ENCODE measurements at places on chromosomes 2 and 18. TPM values are rescaled to one million over a fixed set of nuclear protein-coding genes. Genes with fewer than 3 reads are reported as not detected.

DNA sequence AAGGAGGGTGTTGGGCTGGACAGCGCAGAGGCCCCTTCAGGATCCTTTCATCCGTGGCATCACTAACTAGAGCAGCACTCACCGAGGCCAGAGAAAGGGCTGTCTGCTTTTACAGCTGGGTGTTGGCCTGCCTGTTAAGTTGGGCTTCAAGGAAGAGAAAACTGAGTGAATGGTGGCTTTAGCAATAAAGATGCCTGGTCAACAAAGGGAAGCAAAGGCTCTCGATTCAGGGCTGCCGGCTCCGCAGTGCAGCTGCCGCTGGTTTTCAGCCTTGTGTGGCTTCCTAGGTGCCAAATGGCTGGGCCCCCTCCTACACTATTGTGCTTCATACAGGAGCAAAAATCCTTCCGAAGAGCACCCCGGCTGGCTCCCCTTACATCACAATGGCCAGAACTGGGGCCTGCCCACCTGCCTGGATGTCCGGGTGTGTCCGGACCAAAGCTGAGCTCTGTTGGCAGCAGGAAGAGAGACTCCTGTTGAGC is 61.0 kb upstream of the GPR45 start:
- no peak overlapping the region for H3K4me3 ChIP-seq
- peaks cover 22% of the 10 kb centered on the region for H3K27me3 ChIP-seq
- no peaks in the 10 kb centered on the region for H3K36me3 ChIP-seq
- no peak for DNase-seq
- peaks cover 4% of the 10 kb centered on the region for H3K4me1 ChIP-seq
- H3K27ac ChIP-seq: no peak overlapping the region

INPP5D gene
- 2.9 TPM for total RNA-seq

- H3K36me3 ChIP-seq: no peaks in the 10 kb centered on the region
- no peak overlapping the region for H3K4me3 ChIP-seq
- H3K27me3 ChIP-seq: no peaks in the 10 kb centered on the region
- H3K27ac ChIP-seq: no peak overlapping the region
- no peak for DNase-seq
Observed at GRCh38 chr18:48891721-48892120, 59.0 kb downstream of the SMAD7 start.

DNA sequence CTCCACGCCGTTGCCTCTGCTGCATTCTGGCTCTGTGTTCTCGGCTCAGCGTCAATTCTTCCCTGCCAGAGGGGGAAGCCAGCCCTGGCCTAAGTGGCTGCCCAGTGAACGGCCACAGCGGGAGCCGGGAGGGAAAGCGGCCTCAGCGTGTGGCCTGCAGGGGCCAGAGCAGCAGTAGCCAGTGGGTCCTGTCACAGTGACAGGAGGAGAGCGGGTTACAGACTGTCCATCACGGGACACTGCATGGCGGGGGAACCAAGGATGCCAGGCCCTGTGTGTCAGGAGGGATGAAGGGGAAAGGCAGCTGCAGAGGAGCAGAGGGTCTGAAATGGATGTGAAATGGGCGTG is 39.7 kb downstream of the PDIA6 start:
- no peaks in the 10 kb centered on the region for H3K27me3 ChIP-seq
- no peak for DNase-seq
- no peak overlapping the region for H3K4me3 ChIP-seq
- no peak overlapping the region for H3K27ac ChIP-seq

DNA sequence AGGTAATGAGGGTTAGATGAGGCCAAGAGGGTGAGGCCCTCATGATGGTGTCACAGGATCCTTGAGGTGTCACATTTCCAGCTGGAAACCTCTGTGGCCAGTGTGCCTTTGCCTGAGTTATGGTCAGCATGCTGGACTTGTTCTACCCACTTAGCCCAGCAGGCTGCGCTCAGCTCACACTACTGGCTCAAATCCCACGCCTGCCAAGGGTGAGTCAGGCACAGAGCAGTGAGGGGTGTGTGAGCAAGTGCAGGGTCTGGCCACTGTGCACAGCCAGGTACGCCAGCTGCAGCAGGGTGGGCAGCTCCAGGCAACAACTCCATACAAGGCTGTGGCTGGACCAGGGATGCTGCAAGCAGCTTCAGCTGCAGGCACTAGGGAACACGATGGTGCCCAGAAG is 616.6 kb upstream of the FSHR start:
- H3K27ac ChIP-seq: no peak overlapping the region
- H3K27me3 ChIP-seq: no peaks in the 10 kb centered on the region
- DNase-seq: peak; percentile 75
- no peaks in the 10 kb centered on the region for H3K4me1 ChIP-seq
- no peaks in the 10 kb centered on the region for H3K36me3 ChIP-seq

DNA sequence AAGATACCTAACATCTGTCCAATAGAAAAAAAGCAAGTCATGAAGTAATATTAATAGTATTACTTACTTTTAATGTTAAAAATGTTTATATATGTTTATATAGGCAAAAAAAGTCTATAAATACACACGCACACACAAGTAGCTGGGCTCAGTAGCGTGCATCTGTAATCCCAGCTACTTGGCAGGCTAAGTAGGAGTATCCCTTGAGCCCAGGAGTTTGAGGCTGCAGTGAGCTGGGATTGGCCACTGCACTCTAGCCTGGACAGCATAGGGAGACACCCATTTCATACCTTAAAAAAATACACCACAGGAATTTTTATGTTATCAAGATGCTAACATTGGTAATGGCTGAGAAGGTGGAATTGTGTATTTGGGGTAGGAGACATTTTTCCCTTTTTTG is 17.4 kb upstream of the AFTPH start:
- no peaks in the 10 kb centered on the region for H3K4me1 ChIP-seq
- no peaks in the 10 kb centered on the region for H3K27me3 ChIP-seq
- H3K4me3 ChIP-seq: no peak overlapping the region
- no peaks in the 10 kb centered on the region for H3K36me3 ChIP-seq
- H3K27ac ChIP-seq: no peak overlapping the region

DNA sequence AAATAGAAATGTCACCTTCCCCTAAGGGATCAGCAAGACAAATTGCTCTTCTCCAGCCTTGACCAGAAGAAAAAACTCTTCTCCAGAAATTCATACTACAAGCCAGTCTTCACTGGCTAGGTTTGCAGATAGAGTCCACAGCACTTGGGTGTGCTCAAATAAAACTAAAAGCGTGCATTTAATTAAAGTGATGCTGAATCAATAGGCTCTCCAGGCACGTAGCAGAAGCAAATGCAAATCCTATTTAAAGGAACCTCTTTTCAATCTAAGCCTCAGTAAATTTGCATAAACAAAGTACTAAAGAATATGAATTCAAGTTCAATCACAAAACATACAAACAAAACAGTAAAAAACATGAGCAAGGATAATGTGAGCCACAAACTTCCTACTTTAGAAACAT is 744.4 kb upstream of the FANCL start:
- H3K4me3 ChIP-seq: no peak overlapping the region
- H3K27ac ChIP-seq: no peak overlapping the region
- H3K27me3 ChIP-seq: no peaks in the 10 kb centered on the region
- DNase-seq: no peak

DNA sequence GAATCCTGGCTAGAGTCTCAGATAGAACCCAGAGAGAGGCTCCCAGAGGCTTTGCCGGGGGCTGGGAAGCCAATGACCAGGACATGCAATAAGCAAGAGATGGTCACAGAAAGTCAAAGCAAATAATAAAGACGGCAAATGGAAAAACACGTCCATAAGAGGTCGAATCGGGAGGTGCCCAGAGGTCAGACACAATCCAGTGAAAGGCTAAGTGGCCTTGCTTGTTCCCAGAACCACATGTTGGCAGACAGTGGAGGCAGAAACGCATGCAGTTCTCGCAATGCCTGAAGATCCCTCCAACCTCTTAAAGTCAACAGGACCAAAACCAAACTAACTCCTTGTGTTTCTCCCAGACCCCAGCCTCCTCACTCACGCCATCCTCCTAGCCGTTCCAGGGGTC is 3.0 kb downstream of the CYB5A start:
- H3K36me3 ChIP-seq: no peaks in the 10 kb centered on the region
- no peak overlapping the region for H3K4me3 ChIP-seq
- no peak for DNase-seq
- no peaks in the 10 kb centered on the region for H3K27me3 ChIP-seq
- H3K27ac ChIP-seq: peak overlapping the region; percentile 71
- peaks cover 41% of the 10 kb centered on the region for H3K4me1 ChIP-seq

DNA sequence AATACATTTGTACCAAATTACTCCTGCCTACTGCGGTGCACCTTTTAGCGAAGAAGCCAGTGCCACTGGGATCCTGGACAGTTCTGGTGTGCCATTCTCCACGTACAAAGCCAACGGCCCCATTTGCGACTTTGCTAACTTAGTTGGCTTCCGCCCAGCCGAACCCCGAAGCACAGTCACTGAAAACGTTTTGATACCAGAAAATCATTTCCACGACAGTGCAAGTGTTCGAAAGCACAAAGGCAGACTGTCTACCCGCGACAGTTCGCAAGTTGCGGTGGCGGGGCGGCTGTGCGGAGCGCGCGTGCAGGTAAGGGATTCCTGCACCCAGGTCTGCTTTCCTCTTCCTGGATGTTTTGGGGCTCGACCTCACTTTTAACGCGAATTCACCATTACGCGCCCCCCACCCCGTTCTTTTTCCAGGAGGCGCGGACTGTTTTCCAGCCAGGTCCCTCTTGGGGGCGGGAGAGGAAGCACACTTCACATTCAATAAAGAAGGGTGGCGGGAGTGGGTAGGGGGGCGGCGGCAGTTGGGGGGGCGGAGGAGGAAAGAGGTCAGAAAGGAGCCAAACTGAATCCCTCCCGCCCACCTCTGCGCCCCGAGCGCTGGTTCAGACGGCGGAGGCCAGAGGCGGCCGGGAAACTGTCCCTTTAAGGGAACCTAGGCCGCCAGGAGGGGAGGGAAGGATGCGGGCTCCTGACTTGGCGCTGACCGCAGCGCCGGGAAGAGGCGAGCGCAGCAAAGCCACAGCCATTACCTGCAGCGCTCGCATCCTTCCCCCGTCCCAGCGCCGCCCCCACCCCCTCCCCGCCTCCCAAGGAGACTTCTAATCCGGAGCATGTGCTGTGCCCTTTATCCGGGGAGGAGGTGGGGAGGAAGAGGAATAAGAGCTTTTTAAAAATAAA is 107.4 kb upstream of the KCTD1 start:
- peaks cover 11% of the 10 kb centered on the region for H3K4me1 ChIP-seq
- no peaks in the 10 kb centered on the region for H3K36me3 ChIP-seq
- H3K4me3 ChIP-seq: peak overlapping the region; percentile 35
- H3K27ac ChIP-seq: peak overlapping the region; percentile 94

DNA sequence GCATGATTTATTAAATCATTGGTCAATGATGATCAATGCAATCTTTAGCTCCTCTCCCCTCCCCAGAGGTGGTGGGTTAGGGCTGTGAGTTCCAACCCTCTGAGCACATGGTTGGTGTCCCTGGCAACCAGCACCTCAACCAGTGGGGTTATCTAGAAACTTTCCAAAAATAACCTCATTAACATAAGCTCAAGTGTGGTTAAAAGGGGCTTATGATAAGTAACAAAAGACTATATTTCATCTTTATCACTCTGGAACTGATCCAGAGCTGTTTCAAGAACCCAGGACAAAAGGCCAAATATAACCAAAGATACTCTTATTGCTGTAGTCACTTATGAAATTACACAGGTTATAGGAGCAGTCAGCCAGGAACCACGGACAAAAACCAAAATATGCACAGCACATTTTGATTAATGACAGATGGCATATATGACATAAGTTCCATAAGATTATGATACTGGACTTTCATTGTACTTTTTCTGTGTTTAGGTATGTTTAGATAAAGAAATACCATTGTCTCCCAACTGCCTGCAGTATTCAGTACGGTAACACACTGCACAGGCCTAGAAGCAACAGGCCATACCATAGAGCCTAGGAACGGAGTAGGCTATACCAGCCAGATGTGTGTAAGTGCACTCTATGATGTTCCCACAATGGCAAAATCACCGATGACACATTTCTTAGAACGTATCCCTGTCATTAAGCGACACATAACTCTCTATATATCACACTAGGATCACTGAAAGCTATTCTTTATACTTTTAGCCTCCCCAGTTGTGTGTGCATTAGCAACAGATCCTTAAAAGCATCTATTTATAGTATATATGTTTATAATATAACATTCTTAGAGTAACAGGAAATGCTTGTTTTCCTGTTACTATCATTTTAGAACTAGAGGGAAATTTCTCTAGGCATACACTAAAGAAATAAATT is 31.9 kb downstream of the KIDINS220 start:
- DNase-seq: no peak
- H3K4me1 ChIP-seq: no peaks in the 10 kb centered on the region
- no peaks in the 10 kb centered on the region for H3K36me3 ChIP-seq
- no peaks in the 10 kb centered on the region for H3K27me3 ChIP-seq

GRCh38 chr2:23944527-23944926 is 4.3 kb downstream of the UBXN2A start:
- peaks cover 13% of the 10 kb centered on the region for H3K4me1 ChIP-seq
- H3K4me3 ChIP-seq: no peak overlapping the region
- H3K36me3 ChIP-seq: no peaks in the 10 kb centered on the region

TXNDC2 gene
- not detected for total RNA-seq

DNA sequence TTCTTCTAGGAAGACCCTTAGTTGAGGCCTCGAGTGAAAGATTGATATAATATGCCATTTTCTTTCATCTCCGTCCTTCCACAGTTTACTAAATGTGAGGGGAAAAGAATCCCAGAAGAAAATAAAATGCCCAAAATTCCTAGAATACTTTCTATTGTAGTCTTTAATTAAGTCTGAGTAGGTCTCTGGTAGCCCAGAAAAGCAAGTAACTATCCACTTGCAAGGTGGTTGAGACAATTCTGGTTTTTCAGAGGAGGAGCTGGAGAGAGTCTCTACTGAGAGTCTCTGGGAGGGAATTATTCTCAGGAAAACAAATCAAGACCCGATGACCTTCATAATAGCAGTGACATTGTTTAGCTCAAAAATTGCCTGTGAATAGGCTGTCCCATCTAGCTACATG is 63.9 kb upstream of the TTC39C start:
- no peak overlapping the region for H3K27ac ChIP-seq
- H3K36me3 ChIP-seq: peaks cover 5% of the 10 kb centered on the region
- no peak overlapping the region for H3K4me3 ChIP-seq
- H3K27me3 ChIP-seq: no peaks in the 10 kb centered on the region

CACNB4 gene
- total RNA-seq: 4.0 TPM

- DNase-seq: peak; percentile 65
- no peaks in the 10 kb centered on the region for H3K27me3 ChIP-seq
- H3K4me1 ChIP-seq: no peaks in the 10 kb centered on the region
- no peak overlapping the region for H3K27ac ChIP-seq
- H3K36me3 ChIP-seq: no peaks in the 10 kb centered on the region
Observed at GRCh38 chr18:616380-616995, 19.7 kb downstream of the CLUL1 start.

CCDC68 gene
- 13.0 TPM for total RNA-seq

TUBB8B gene
- total RNA-seq: not detected

- no peaks in the 10 kb centered on the region for H3K36me3 ChIP-seq
- H3K4me3 ChIP-seq: no peak overlapping the region
- H3K27me3 ChIP-seq: no peaks in the 10 kb centered on the region
Observed at GRCh38 chr2:219285894-219286425, 6.8 kb downstream of the DNAJB2 start.

DNA sequence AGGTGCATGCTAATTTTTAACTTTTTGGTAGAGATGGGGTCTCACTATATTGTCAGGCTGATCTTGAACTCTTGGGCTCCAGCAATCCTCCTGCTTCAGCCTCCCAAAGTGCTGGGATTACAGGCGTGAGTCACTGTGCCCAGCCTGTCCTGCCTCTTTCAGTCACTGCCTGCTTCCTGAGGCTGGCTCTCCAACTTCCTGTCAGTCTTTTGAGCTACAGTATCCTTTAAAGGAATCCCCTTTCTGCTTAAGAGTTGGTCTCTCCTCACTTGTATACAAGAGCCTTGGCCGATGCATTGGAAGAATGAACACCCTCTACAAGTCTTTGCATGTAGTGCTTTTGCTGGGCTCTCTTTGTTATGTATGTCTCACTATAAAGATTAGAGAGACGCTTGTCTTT is 88.4 kb upstream of the SMAD2 start:
- H3K4me1 ChIP-seq: peaks cover 3% of the 10 kb centered on the region
- DNase-seq: no peak
- H3K27ac ChIP-seq: no peak overlapping the region
- no peak overlapping the region for H3K4me3 ChIP-seq
